ENCODE measurements at places on chromosomes 6 and 20.

DNA sequence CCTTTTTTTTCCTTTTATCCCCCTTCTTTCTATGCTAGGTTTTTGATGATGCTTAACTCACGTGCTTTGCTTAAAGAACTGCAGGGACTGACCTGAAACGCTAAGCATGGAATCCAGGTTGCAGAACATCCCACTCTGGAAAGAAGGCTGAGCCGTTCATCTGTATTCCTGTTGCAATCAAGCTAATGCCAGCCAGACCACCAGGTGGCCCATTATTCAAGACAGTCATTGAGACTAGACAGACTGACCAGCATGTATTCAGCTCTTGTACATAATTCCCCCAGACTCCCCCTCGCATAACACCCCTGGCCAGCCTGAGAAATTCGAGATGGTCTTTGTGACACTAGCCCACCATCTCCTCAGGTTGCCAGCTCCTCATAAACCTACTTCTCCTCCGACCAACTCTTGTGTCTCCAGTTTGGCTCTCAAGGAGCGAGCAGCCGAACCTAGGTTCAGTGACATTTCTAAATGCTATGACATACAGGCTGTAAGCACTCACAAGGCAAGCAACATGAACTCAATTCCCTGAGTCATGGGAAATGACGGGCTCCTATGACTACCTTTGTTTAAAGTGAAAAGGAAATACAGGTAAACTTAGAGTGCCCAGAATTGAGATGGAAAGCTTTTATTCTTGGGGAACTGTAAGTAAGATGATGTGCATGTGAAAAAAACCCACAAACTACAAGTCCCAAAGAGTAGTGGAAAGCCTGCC lies 309.3 kb upstream of the CDYL start:
- no peak for DNase-seq

DNA sequence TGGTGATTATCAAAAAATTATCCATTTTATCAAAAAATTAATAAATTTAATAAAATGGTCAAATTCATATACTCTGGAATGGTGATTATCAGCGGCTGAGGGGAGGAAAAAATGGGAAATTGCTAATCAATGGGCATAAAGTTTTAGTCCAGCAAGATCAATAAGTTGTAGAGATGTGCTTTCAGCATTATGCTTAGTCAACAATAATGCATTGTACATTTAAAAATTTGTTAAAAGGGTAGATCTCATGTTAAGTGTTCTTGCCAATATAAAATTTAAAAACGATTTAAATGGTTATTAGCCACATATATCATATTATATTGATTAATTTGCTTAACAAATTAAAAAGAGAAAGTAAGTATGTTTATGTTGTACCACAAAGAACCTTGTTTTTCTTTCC lies 56.6 kb downstream of the HS3ST5 start:
- DNase-seq = no peak

GRCh38 chr20:31740208-31740607 lies 1.1 kb downstream of the TPX2 start:
- peak; percentile 34 for DNase-seq

DNA sequence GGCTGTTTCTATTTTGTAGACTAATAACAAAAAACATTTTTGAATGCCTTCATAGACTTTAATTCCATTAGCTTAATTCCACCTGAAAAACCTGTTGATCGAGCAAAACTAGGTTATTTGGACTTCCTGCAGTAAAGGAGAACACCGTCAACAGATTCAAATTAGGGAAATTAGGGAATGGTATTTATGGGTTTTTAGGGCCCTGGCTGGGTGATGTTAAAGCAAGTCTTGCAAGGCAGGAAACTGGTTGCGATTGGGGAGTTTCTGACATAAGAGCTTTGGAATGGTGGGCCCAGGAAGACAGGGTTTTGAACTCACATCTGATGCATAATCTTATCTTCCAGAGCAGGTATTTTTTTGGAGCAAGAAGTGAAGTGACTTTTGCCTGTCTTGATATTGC lies 40.1 kb upstream of the TFAP2C start:
- no peak for DNase-seq

GRCh38 chr6:25052181-25052580 lies 116.4 kb upstream of the RIPOR2 start:
- DNase-seq = no peak

- no peak for DNase-seq
Measured at GRCh38 chr6:14217728-14218518, 100.4 kb downstream of the CD83 start.

GRCh38 chr6:35088281-35089215 lies 52.6 kb downstream of the TCP11 start:
- DNase-seq = no peak

DNA sequence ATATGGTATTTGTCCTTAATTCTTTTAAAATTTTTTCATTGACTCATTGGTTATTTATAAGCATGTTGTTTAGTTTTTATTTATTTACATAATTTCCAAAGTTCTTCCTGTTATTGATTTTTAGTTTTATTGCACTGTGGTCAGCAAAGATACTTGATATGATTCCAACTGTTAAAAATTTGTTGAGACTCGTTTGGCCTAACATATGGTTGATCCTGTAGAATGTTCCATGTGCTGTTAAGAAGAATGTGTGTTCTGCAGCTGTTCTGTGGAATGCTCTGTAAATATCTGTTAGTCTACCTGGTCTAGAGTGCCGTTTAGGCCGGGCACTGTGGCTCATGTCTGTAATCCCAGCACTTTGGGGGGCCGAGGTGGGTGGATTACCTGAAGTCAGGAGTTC lies 197.7 kb downstream of the CD109 start:
- DNase-seq = no peak

DNA sequence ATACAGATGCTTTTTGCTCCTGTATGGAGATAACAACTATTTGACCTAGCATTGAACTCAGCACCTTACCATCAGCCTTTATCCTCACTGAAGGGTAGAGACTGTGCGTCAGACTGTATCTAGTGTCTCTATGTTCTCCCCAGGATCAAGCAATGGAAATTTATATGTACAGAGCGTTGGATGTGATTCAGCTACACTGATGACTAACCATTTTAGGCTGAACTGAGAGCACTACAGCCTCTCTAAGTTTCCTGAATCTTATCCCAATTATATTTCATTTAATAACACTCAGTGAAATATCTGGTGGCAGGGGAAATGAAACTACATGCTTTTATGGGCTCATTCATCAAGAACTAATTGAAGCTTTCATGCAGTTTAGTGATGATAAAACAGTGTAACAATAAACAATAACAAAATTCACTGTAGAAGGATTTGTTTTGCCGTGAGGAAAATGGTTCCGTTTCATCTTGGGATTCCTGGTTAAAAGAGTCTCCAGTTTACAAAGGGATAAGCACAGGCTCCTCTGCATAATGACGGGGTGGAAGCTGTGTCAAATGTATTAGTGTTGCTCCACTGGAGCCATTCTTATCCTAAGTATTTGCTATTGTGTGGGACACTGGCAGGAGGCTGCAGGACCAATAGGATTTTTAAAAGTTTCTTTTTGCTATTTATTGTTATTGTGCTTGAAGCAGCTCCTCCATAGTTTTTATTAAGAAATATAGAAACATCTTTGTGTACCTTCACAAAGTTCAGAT lies 567.6 kb upstream of the MMS22L start:
- DNase-seq = no peak

GRCh38 chr6:113979937-113980336 lies 9.0 kb upstream of the HDAC2 start:
- peak; percentile 52 for DNase-seq

DNA sequence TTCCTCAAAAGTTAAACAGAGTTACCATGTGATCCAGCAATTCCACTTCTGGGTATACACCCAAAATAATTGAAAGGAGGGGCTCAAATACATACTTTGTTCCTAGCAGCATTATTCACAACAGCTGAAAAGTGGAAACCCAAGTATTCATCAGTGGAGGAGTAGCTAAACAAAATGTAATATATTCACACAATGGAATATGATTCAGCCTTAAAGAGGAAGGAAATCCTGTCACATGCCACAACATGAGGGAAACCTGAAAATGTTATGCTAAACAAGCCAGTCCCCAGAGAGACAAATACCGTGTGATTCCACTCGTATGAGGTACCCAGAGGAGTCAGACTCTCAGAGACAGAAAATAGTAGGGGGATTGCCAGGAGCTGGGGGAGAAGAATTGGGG lies 44.5 kb downstream of the PXDC1 start:
- peak; percentile 61 for DNase-seq

DNA sequence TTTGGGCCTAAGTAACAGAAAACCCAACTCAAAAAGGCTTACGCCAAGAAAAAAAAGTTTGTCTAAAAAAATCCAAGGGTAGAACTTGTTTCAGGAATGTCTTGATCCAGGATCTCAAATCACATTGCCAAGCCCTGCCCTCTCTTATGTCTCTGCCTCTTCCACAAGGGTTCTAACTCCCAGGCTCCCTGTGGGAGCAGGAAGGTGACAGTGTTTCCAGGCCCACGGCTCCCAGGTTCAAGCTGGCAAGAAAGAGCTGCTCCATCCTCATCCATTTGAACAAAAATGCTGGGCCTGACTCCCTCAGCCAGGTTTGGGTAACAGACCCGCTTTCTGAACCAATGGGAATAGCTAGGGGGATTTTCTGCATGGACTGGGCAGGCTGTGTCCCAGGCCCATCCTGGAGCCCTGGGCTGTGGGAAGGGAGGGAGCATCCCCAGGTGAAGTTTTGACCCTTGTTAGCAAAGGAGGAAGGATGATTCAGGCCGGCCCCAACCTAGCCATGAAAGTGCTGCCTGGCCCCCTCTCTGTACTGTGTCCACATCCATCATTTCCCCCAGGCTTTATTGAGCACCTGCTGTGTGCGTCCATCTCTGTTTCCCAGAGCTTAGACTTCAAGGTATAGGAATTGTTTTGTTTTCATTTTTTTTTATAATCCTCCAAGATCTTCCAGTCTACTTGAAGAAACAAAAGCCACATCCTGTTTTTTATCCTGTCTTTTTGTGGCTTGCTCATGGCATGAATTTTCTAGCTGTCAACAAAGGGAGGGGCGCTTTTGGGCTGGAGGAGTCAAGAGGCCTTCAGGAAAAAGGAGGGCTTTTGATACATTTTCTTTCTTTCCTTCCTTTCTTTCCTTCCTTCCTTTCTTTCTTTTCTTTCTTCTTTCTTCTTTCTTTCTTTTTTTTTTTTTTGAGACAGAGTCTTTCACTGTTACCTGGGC lies 159.8 kb downstream of the TFAP2C start:
- no peak for DNase-seq

DNA sequence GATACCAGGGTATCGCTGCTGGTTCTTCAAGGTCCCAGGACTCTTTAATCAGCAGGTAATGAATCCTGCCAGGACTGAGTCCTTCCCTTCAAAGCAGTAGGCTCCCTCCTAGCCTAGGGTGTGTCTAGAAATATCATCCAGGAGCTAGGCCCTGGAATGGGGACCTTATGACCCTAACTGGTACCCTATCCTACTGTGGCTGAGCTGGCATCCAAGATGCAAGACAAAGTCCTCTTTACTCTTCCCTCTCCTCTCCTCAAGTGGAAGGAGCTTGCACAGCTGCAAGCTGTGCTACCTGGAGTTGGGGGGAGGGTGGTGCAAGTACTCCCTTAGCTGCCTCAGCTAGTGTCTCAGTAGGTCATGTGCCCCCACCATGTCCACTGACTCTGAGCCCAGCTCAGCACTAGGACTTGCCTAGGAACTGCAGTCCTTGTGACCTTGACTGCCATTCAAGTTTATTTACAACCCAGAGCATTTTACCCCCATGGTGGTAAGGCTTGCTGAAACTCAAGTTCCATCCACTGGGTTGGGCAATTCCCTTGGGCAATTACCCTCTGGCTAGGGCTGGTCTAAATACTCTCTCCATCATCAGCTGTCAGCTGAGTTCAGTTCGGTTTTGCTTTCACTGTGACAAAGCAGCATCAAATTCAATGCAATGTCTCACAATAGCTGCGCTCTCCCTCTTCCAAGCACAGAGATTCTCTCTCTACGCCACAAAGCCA lies 48.4 kb upstream of the TOP1 start:
- DNase-seq = peak; percentile 75

DNA sequence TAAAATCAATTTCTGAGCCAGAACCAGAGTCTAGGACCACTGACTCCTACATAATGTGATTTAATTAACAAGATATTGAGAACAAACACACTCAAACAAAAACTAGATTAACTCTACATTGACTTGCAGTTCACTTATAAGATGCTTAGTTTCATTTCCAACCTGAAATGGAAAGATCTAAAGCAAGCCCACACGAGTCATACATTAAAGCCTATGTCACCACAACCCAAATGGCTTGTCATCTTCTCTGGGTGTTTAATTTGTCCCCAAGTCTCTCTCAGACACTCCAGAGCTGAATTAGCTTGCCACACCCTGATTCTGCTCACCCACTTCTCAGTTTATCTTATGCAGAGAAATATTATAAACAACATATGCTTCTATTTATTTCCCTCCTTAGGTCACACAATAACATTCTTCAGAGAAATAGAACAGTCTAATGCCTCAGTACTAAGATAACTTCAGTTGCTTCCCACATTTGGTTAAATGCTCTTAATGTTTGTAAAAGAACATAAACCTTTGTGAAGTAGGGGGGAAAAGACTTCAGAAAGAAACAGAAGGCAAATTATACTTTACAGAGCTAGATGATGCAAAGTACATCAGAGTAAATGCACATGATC lies 8.8 kb upstream of the FBXO30 start:
- no peak for DNase-seq

DNA sequence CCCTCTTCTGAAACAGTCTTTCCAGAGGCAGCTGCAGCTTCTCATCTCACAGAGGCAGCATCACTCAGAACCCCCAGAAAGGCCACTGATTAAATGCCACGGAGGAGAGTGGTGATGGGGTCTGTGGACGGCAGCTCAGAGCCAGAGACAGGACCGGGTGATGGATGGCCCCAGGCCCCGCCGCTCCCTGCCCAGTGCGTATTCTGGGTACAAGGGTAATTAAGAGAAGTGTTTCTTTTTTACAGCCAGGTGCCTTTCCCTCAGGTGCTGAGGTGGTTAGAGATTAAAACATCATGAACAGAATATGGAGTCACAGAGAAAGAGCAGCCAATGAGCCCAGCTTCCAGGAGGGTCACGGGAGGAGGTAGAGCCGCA lies 434.5 kb downstream of the PREX1 start:
- DNase-seq = no peak

GRCh38 chr6:49743429-49743828 lies 759 bp downstream of the CRISP3 start:
- DNase-seq = no peak

DNA sequence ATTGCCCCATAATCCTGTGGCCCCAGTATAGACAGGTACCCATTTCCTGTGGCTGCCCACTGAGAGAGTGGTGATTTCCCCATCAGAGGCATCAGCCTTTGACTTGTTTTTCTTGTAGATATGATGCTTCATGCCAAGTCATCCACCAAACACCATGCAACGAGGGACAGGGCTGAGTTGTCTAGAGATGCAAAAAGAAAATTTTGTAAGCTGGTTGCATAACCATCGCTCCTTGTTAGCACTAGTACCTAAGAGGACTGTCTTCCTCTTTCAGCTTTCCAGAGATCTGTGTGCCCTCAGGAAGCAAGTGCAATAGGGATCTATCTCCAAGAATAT lies 166.8 kb downstream of the BCAS1 start:
- DNase-seq = peak; percentile 92

DNA sequence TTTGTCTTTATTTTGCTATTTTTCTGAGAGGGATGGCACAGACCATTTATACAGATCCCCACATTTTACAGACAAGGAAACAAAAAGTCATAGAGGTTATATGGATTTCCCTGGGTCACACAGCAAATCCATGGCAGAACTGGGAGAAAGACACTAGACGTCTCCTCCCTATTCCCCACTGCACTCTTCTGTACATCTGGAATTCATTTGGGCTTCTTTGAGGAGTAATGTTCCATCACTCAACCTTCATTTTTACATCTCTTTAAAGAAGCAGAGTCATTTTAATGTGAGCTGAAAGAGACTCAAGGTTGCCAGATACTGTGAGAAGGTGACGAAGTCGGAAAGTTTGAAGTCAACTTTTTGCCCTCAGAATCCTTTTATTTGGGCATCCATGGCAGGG lies 207.3 kb downstream of the OTOR start:
- no peak for DNase-seq

All from inflammatory macrophage treated with lipopolysaccharide for 4 hours (primary cell).